ENCODE measurements at places on chromosomes 1 and 21.

GRCh38 chr1:22533244-22533895, 29.9 kb upstream of the EPHA8 start:
- DNase-seq, result no peak

DNA sequence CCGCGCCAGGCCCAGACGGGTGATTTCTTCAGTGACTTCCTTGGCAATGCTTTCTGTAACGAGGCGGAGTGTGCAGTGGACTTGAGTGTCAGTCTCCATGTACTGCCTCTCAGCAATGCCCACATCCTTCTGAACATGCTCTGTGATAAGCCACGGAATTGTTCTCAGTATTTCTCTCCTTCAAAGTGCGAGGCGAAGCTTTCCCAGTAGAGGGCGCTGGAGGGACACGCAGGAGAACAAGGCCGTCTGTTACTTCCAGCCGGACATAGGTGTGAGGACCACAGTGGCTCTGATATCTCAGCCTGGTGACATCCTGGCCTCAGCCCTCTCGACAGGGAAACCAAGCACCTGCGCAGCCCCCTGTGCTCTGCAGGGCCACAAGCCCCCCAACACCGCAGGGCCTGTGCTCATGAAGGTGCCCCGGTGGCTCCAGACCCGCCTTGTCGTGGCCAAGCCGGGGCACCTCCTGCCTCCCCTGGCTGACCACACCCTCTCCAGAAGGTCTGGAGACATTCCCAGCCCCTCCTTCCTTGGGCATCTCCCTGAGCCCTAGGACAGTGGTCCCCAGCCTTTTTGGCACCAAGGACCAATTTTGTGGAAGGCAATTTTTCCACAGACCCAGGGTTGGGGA, 46.1 kb upstream of the BACE2 start:
- no peak for DNase-seq

- no peak for DNase-seq
Measured at GRCh38 chr1:89633800-89634625, 1.1 kb downstream of the LRRC8C start.

GRCh38 chr1:31703431-31704270, at the start of gene COL16A1:
Gene COL16A1 (minus strand): TSS chr1:31704017. CDS start chr1:31702193, 1,824 bp downstream.
- no peak for DNase-seq

GRCh38 chr1:181469829-181470228, 13.5 kb upstream of the CACNA1E start:
- DNase-seq, result no peak

GRCh38 chr1:147641695-147642592, 28.4 kb downstream of the ACP6 start:
- DNase-seq, result peak; percentile 33

- no peak for DNase-seq
Measured at GRCh38 chr1:19648689-19649088, 4.6 kb downstream of the NBL1 start.

GRCh38 chr1:178528953-178529335, 16.0 kb downstream of the TEX35 start:
- no peak for DNase-seq

GRCh38 chr1:50237056-50237455, 128.3 kb downstream of the ELAVL4 start:
- DNase-seq, result no peak

DNA sequence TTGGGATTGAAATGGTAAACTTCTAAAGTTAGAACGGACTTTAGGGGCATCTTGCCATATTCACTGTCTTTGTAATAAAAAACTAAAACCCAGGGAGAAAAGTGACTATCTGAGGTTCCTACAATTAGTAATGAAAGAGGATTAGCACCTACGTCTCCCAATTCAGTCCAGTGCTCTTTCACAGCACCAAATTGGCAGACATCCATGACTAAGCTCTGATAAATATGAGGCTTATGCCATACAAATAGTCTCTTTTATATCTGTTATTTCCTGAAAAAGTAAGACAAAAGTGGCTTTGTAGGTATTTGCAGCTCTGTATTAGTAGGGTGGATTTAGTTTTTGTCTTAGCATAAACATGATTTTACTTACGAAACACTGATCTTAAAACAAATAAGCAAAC, 315.0 kb upstream of the NRIP1 start:
- DNase-seq, result no peak

- no peak for DNase-seq
Measured at GRCh38 chr1:174964261-174964971, 35.3 kb upstream of the CACYBP start.

- no peak for DNase-seq
Measured at GRCh38 chr1:241895013-241895412, 47.0 kb downstream of the EXO1 start.
